Glutamatergic neuron (in vitro differentiated cells): ENCODE measurements at places on chromosomes 2 and 18. TPM values are rescaled to one million over a fixed set of nuclear protein-coding genes. Genes with fewer than 3 reads are reported as not detected.

DNA sequence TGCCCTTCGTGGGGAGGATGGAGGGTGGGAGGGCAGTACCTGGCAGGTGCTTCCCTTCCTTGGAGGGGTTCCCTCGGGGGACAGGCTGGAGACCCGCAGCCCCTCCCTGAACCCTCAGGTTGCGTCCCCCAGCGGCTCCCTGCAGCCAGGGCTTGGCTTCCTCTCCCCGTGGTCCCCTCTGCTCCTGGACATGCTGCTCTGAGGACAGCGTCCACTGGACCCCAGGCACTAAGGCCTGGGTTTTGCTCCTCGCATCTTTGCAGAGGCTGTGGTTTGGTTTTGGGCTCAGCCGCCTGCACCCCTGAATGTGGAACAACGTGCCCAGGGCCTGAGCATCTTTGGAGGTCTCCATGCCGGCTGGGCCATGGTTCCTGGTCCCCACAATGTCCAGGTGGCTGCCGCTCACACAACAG is 133.5 kb downstream of the PTGR3 start:
- DNase-seq, result no peak

ATP6V1B1 gene
- total RNA-seq, result not detected

REG1B gene
- total RNA-seq, result not detected

DNA sequence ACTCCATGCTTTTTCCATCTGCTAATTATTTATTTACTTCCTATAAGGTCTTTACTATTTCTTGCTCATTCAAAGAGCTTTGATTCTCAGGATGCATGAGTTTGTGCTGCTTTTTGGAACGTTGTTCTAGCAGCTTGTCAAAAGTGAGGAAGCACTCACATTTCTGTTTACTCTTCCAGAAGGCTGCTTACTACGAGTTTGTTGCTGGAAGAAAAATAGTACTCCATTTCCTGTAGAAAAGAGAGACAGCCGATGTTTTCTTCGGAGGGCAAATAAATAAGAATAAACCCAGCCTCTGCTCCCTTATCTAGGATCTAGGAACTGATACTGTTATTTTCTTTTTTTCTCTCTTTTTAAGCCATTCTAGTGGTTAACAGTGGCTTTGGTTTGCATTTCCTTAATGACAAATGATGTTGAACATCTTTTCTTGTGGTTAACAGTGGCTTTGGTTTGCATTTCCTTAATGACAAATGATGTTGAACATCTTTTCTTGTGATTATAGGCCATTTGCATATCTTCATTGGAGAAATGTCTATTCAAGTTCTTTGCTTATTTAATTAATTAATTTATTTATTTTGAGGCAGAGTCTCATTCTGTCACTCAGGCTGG is 20.5 kb downstream of the CYP27A1 start:
- DNase-seq, result no peak

GRCh38 chr2:42722320-42723190 is 41.4 kb downstream of the OXER1 start:
- DNase-seq, result no peak

CAPN10 gene
- 67.1 TPM for total RNA-seq

CFAP210 gene
- total RNA-seq, result 0.32 TPM

GRCh38 chr2:229152674-229153073 is 118.4 kb downstream of the PID1 start:
- no peak for DNase-seq

DNA sequence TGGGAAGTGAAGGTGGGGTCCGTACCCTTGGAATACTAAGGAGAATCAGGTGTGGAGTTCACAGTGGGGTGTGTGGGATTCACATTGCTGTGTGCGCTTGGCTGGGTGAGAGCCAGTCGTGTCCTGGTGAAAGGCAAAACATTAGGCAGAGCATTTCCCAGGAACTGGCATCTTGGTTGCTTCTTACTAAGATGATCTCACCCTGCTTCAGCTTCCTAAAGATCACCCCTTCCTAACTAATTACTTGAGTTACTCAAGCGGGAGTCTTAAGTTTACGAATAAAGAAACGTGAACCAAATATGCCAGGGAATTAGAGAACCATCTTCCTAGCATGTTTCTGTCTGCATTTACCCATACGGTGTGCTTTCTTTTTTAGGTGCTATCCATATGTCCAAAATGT is 122.9 kb downstream of the NCK2 start:
- DNase-seq, result no peak

FOXI3 gene
- 0.34 TPM for total RNA-seq

DNA sequence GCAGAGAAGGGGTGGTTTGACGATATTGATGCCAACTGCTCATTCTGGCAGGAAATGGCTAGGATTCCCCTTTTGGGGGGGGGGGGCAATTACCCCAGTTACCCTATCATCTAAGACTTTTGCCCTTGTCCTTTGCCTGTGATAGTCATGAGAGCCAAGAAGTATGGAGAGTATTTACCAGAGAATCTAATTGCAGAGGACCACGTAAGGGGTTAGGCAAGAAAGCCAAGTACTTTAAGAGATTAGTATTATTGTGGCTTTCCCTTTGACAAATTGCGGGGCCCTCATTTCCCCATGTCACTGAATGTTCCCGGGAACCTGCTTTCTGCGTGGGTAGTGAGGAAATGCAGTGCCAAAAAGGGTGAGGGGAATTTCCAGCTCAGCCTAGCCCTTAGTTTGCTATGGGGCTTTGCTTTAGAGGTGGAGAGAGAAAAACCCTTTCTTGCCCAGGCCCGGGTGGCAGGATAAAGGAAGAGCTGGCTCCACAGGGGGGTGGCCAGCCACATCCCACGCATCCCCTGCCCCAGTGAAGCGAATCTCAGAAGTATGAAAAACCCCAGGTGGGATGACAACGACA is 1.5 kb downstream of the AQP4 start:
- DNase-seq, result no peak
